Stimulated activated CD4-positive, alpha-beta T cell treated with anti-CD3 and anti-CD28 coated beads, Interleukin-1b, Interleukin-23, amount 100 ng/mL, for 1 hour (primary cell): ENCODE measurements at places on chromosomes 12 and 14.

DNA sequence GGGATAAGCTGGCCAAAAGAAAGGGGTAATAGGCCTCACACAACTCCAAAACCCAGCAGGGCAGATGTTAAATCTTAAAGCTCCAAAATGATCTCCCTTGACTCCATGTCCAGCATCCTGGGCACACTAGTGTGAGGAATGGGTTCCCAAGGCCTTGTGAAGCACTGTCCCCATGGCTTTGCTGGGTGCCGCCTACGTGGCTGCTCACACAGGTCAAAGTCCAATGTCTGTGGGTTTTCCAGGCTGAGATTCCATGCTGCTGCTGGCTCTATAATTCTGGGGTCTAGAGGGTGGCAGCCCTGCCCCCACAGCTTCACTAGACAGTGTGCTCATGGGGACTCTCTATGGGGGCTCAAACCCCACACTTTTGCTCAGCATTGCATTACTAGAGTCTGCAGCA is 145.3 kb upstream of the GRIN2B start:
- no peak for DNase-seq

DNA sequence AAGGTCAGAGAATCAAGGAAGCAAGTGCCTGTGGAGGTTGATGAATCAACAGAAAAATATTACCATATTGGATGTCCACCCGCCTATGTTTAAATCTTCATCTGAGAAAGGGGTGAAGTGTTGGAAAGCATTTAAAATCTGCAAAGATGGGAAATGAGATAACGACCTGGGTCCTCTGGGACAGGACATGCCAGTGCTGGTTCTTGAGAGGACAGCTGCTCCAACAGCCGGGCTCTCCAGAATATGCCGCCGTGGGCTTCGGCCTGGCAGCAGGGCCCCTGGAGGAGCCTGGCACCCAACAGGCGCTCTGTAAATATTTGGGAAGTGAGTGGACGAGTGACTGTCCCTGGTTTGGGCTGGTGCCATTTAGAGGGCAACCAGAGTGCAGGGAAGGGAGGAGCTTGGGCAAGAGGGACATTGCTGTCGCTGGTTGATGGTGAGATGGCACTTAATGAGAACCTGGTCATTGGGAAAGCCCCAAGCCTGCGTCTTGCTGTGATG is 129.9 kb downstream of the KCNA5 start:
- no peak for DNase-seq

GRCh38 chr14:23078692-23079116 is 16.2 kb downstream of the ACIN1 start:
- no peak for DNase-seq

- no peak for DNase-seq
Measured at GRCh38 chr12:18165422-18165871, 75.5 kb upstream of the RERGL start.

DNA sequence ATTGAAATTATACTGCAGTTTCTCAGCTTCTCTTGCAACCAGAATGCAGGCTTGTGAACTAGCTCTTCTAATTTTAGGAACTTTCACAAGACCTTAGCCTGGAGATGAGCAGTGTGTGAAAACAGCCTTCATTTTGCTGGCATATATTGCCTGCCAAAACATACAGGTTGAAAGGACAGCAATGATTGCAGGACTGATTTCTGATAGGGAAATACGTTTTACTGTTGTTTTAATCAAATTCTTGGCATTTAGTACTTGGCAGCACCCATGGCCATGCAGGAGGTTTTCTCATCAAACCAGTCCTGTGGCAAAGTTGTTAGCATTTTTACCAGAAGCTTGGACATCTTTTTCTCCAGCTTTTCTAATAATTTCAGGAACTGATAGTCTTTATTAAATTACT is 91.9 kb upstream of the MUCL1 start:
- DNase-seq = no peak

DNA sequence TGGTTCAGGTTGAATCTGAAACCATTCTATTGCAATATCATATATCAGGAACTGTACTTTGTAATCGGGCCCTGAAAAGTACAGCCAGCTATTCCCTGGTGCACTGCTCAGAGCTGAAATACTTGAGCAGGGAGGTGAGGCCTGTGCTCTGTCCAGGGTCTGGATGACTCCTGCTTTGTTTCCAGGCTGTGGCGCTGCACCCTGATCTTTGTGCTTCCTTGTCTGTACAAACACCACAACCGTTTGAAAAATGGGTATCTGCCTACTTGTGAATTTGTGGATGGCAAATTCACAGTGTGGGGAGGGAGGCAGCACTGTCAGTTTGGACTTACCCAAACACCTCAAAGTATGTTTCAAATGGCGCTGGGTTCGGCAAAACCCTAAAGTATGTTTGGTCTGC is 155.4 kb upstream of the FAR2 start:
- DNase-seq = no peak

- DNase-seq = no peak
Measured at GRCh38 chr12:57377103-57377840, 53.6 kb downstream of the R3HDM2 start.

- DNase-seq = no peak
Measured at GRCh38 chr12:67352682-67353081, 83.5 kb downstream of the CAND1 start.

DNA sequence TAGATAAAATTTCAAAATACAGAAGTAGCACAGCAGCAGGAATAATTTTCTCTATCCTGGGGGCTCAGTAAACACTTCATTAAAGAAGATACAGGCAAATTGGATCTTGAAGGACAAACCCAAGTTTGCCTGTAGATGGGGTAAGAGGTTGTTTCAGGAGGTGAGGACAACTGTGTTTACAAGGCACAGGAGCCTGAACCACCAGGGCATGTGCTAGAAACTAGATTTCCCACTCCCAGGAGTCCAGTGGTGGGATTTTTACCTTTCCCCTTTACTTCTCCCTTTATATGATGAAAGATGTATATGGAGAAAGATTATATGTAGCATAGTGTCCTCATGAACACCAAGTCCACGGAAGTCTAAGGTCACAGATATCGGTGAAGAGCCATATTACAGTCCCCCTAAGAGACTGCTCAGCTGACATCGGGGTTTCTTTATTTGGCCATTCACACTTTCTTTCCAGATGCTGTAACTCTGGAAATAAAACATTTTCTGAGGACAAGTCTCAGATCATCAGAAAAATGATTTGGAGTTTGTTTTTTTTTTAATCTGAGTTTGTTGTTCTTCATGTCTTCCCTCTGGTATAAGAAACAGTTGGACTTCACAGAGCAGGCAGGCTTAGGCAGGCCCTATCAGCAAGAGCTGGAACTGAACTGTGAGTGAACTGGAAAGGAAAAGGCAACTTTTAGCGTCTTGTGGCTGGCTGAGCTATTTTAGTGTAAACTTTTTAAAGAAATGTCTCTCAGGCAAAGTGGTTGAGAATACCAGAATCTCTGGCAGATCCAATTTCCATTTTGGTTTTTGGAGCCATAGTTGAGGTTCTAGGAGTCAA is 8.0 kb upstream of the EVL start:
- DNase-seq = no peak

DNA sequence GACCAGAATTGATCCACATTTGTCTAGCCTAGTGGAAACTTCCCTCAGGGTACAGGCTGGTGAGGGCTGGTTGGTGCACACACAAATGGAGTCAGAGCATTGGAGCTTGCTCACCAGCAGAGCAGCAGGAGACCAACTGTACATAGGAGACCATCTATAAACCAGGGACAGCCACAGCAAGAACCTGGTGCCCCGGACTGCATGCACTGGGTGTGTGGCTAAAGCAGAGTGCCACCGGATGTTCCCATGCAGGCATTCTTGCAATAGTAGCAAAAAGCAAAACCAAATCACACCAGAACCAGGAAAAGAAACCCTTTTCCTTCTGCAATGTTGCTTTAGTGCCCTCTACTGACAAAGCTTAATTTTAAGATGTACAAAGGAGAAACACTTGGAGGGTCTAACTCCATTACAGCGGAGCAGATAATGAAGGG is 136.4 kb downstream of the MDGA2 start:
- DNase-seq = no peak

DNA sequence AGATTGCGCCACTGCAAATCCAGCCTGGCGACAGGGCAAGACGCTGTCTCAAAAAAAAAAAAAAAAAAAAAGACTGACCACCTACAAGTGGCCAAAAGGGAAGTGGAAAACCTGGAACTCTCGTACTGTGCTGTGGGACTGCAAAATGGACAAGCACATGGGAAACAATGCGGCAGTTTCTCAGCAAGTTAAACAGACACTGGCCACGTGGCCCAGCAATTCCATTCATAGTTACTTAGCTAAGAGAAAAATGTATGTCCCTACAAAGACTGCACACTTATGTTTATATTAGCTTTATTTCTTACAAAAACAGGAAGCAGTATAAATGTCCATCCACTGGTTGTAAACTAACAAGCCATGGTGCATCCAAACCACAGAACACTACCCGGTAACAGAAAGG is 5.6 kb downstream of the CHFR start:
- no peak for DNase-seq

DNA sequence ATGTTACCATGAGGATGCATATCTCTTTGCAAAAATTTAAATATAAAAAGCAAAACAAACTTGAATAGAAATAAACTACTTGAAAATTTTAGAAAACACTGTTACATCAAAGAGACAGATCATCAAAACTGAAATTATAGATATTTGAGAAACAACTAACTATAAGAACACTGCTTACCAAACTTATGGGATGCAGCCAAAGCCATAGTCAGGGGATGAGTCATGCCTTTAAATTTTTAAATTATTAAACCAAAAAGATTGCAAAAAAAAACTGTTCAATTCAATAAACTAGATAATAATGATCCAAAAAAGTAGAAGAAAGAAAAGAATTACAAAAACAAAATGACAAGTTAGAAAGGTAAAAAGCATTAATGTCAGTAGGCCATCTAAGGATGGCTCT is 7.5 kb downstream of the BDKRB2 start:
- no peak for DNase-seq

- DNase-seq = no peak
Measured at GRCh38 chr14:68957775-68958174, 21.3 kb downstream of the ACTN1 start.

DNA sequence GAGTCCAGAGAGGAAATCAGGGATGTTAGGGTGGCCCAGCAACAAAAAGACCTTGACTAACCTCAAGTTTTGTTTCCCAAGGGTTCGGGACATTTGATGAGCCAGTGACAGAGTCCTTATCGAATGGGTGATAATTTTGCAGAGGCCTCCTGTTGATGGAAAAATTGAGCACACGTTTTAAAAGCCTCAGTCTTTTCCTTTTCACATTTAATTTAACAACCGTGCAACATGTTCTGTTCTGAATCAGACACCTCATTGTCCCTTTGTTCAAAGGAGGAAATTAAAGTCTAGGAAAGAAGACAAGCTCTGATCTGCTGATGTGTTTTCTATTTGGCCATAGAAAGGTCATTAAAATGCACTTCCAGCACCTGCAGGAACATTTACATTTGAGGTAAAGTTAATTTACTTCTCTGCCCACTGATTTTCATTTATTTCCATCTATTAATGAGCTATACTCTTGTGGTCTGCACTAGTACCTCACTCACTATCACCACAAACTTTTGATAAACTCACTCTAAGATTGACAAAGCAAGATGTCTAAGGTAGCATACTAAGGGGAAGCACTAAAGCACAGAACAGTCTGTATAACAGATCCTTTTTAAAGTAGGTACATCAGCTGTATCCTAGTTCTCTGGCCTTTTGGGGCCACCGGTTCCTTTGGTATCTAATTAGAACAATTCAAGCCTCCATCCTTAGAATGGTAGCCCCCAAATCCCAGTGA is 147.0 kb downstream of the RPAP3 start:
- DNase-seq = no peak

- no peak for DNase-seq
Measured at GRCh38 chr14:104582662-104583061, 3.1 kb downstream of the C14orf180 start.

DNA sequence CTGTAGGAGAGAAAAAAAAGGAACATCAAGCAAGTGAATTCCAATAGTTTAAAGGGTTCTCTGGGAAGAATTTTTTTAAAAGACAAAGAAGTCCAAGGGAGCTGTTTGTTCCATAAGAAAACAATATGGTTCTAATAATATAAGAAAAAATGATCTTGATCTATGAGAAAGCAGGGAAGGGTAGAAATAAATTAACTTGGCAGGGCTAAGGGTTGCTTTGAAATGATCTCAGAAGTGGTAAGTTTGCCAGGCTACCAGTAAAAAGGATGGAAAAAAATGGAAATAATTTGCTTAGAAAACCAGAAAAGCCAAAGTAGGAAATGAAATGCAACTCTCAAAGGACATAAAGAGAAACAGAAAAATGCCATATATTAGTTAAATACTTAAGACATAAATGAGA is 41.7 kb upstream of the EMP1 start:
- no peak for DNase-seq

DNA sequence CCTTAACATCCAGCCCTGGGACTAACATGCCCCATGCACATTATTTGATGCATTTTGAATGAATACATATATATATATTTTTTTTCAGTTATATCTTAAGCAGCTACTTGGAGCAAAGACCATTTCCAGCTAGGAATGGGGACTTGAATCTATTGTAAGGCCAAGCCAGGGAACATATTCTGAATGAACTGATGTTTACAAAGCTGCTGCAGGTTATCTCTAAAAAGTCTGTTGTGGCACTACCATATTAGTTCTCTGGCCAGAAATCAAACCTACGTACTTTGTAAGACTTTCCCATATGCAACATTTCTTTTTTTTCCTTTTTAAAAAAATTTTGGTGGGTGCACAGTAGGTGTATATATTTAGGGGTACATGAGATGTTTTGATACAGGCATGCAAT is 43.4 kb downstream of the PELI2 start:
- no peak for DNase-seq

GRCh38 chr14:92122761-92123160 is 992 bp downstream of the CPSF2 start:
- no peak for DNase-seq

DNA sequence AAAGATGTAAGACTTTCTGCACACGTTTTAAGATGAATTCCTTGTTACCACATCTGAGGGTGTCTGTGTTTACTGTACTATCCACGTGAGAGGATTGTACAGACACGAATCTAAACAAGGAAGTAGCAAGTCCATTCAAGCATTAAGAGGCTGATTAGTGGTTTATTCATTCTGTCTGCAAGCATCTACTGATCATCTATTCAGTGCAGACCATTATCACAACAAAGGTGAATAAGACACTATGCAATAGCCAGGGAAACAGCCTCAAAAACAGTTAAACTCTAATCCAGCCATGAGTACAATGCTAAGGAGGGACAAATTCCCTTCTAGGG is 111.6 kb upstream of the PZP start:
- no peak for DNase-seq
